ENCODE measurements at places on chromosomes 5 and 9.
A peak's percentile ranks its signal among the peaks of the same experiment; 100 is the strongest.

DNA sequence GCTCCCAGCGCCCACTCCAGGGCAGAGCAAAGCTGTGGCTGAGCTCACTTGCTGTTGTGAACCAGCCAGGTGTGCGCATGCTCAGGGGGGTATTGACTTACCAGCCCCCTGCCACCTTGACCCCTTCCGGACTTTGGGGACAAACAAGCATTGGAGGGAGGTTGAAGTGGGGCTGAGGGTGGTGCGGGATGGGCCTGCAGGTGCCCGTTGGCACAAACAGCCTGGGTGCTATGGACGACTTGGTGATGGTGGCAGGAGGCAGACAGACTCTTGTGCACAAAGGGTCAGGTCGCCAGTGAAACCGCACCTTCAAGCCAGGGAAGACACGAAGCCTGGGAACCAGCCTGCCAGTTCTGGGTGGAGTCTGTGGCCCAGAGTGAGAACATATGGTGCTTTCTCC, 858.5 kb upstream of the PTPRD start:
- DNase-seq, result no peak

GRCh38 chr5:124912638-124913328, 166.3 kb upstream of the ZNF608 start:
- no peak for DNase-seq

DNA sequence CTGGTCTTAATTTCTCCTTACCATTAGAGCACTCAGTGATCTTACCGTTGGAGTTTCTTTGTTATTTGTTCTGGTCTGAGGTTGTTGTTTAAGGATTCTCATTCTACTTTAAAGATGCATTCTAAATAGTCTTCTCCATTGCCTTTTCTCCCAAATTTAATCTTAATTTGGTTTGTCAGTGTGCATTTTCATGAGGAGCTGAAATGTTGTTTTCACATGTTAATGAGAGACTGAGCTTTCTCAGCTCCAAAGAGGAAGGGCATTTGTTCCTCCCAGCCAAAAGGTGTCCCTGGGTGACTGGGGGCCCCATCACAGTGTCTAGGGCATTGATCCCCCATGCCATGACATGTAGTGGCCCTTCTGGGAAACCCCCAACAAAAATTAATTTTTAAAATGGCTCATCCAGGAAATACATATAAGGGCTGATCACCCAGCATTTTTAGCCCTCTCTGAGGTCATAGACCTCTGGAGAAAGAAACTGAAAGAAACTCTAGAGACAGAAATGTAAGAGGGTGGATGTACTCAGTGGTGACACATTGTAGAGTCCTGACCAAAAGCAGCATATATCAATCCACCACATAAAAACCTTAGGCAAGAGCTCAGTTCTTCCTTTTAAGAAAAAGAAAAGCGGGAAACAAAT, 240.4 kb upstream of the RAI14 start:
- DNase-seq, result no peak

GRCh38 chr5:76487821-76488220, 84.7 kb downstream of the IQGAP2 start:
- DNase-seq, result no peak

- DNase-seq, result no peak
Observed at GRCh38 chr9:16453390-16453789, 417.1 kb downstream of the BNC2 start.

- no peak for DNase-seq
Observed at GRCh38 chr5:38598296-38598993, 42.0 kb upstream of the LIFR start.

DNA sequence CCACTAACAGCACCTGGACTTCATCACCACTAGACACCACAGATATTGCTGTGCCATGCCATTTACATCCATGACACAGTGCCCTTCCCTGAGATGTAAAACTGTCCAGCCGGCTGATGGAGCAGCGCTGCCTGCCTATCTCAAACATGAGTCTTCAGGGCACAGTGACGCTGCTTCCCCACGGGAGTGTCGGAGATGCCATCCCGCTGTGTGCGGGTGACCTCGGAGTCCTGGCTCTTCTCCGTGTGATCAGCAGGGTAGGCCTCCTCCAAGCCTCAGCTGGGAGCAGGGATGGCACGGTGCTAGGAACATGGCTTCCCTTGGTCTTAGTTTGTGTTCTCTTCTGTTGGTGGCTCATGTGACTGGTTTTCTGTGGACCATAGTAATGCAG, 130.3 kb upstream of the FAM120A start:
- no peak for DNase-seq

GRCh38 chr9:15400281-15400941, 22.3 kb upstream of the SNAPC3 start:
- DNase-seq, result peak; percentile 63

DNA sequence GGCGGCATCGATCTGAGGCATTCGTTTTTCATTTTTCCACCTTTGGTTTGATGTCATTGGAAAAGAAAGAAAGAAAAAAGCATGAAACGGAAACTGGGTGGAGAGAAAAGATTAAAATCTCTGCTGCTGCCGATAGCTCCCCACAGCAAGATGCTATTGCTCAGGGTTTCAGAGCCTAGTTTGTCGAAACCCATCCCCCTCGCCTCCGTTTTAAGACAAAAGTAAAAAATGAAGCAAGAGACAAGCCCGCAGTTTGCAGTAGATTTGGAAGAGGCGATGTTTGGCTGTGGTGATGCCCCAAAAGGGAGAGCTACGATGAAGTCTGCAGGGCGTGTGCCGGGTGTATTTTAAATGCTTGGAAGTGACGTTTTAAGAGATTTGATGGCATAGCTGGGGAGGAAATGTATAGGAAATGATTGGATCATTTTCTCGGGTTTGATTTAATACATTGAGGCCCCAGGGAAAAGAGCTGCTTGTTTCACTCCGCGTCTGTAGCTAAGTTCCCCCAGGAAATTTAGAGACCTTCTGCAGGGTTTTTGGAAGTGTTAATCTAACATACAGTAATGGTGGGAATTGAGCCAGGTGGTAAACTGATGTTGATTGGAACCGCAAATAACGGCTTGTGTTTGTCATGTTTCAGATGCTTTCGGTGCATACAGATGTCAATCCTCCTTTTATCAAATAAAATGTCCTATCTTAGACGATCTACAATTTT, 909 bp downstream of the NDFIP1 start:
- DNase-seq, result peak; percentile 37

DNA sequence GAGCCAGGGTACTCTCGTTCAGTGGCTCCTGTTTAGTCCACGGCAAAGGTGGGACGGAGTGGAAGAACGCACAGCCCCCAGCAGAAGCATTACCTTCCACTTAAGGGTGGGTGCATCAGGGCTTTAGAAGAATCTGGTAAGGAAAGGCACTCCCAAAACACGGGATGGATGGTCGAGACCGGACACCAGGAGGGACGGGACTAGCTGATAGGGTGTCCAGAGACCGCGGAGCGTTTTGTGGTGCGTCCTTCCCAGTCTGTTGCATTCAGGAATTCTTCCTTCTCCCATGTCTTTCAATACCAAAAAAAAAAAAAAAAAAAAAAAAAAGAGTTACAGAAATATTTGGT, 545 bp upstream of the CTSV start:
- DNase-seq, result peak; percentile 52

- peak; percentile 76 for DNase-seq
Observed at GRCh38 chr9:129597355-129598088, 23.4 kb downstream of the C9orf50 start.

- no peak for DNase-seq
Observed at GRCh38 chr5:72465066-72465465, 42.1 kb downstream of the ZNF366 start.

- DNase-seq, result no peak
Observed at GRCh38 chr9:126695701-126696400, 82.1 kb downstream of the LMX1B start.

- DNase-seq, result no peak
Observed at GRCh38 chr5:94932259-94932658, 313.8 kb downstream of the SLF1 start.

GRCh38 chr5:118520771-118521415, 467.5 kb downstream of the DTWD2 start:
- no peak for DNase-seq

Measured in cardiac fibroblast (primary cell).